ENCODE measurements at places on chromosomes 5 and 9. TPM values are rescaled to one million over a fixed set of nuclear protein-coding genes. Genes with fewer than 3 reads are reported as not detected.

DNA sequence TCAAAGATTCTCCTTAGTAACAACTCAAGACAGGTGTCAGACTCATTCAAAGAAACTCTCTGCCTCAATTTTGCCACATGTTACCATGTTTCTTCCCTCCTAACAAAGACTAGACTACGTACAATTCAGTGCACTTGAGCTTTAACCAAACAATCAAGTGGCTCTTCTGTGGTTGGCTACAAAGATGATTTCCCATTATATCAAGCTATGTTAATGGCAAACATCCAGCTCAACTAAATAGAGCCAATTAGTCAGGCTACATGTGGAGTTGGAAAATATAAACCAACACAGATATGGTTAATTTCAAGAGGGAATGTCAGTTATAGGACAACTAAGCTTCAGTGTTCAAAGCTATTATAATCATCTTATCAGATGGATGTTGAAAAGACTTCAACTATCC is 29.2 kb upstream of the ADRA1B start:
- no peaks in the 10 kb centered on the region for H3K36me3 ChIP-seq
- DNase-seq, result no peak
- no peak overlapping the region for H3K27ac ChIP-seq

GRCh38 chr5:10243660-10244240 is 5.9 kb downstream of the ATPSCKMT start:
- H3K4me1 ChIP-seq, result peaks cover 9% of the 10 kb centered on the region
- H3K36me3 ChIP-seq, result peaks cover 3% of the 10 kb centered on the region
- no peak for DNase-seq
- H3K27me3 ChIP-seq, result no peaks in the 10 kb centered on the region
- H3K4me3 ChIP-seq, result no peak overlapping the region

DNA sequence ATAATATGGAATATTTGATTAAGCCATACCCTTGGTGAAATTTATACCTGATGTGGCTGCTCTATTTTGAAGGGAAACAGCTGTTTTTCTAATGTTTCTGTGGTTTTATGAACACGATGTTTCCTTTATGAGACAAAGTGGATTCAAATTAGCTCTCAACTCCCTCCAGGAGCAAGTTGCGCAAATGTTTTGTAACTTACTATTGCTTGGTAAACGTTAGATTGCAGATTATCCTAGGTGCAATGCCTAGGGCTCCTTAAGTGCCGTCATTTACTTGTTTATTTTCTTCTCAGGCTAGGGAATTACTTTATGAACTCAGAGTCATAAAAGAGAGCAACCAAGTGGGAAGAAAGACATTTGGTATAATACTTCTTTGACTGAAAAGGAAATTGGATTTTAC is 763.1 kb downstream of the TAF11L14 start:
- H3K27ac ChIP-seq, result no peak overlapping the region
- H3K36me3 ChIP-seq, result no peaks in the 10 kb centered on the region
- H3K27me3 ChIP-seq, result no peaks in the 10 kb centered on the region
- no peak for DNase-seq
- H3K4me3 ChIP-seq, result no peak overlapping the region
- no peaks in the 10 kb centered on the region for H3K4me1 ChIP-seq

Gene AQP7
- total RNA-seq, result not detected
